HCEC 1CT (cell line): ENCODE measurements at places on chromosomes 12 and 14.

- DNase-seq: no peak
Observed at GRCh38 chr14:94654071-94654861, 42.1 kb downstream of the SERPINA3 start.

- DNase-seq: peak; percentile 62
Observed at GRCh38 chr12:47085815-47086252, 6.1 kb upstream of the AMIGO2 start.

- DNase-seq: peak; percentile 25
Observed at GRCh38 chr12:93146263-93146939, 217.3 kb upstream of the EEA1 start.

DNA sequence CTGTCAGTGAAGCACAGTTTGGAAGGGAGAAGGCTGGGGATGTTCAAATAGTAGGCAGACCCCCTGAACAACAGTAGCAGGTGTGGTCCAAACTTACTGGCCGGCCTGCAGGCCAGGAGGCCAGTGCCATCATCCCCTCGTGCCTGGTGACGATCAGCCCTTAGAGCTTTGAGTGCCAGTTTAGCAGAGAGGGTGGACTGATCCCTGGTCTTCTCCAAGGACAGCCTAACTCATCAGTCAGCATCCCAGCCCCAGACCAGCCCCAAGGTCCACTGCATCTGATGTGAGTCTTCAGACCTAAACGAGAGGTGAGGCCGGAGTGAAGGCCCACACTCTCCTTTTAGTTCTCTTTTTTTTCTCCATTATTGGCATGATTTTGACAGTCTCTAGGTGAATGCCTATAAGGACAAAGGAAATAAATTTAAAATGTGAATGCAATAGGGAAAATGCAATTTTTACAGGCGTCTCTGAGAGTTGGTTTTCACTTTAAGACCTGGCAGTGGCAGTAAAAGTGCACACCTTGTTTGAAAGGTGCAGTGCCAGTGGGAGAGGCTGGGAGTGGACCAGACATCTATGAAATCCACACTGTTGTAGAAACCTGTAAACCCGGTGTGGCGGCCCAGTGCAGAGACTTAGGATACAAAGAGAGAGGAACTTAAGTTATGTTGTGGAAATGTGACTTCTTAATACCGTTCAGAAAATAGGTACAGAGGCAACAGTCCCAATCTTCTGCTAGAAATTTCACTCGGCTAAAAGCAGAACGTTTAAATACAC is 311.2 kb downstream of the CACNA1C start:
- DNase-seq: no peak

DNA sequence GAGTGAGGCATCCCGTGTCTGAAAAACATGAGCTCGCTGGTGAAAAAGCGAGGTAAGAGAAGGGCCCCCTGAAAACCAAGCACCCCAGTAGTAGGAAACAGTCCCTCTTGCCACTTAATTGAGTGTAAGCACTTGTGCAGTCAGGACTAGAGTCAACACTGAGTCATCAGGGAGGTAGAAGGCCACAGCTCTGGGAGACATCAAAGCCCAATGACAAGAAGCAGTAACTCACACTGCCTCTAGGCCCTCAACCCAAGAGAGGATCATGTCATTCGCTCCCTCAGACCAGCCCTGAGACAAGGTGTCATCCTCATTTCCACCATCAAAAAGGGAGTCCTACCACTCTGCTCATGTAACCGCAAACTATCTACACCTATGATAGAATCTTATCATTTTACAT is 17.8 kb downstream of the POMT2 start:
- DNase-seq: peak; percentile 83

DNA sequence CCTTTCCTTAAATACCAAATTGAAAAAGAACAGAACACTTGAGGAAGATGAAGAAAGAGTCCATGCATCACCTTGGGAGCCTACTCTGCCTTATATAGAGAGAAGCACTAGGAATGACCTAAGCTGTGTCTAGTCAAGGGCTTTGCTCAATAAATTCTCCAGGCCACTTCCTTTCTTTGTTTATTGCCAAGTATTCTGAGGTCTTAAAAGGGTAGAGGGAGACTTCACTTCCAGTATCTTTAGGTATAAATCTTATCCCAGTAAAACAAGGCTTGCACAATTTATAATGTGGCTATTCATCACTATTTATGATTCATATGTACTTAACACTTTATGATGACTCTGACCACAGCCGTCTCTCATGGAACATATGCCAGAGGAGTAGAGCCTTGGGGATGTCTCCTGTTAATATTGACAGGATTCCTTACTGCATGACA is 85.1 kb upstream of the ARHGAP5 start:
- peak; percentile 100 for DNase-seq

DNA sequence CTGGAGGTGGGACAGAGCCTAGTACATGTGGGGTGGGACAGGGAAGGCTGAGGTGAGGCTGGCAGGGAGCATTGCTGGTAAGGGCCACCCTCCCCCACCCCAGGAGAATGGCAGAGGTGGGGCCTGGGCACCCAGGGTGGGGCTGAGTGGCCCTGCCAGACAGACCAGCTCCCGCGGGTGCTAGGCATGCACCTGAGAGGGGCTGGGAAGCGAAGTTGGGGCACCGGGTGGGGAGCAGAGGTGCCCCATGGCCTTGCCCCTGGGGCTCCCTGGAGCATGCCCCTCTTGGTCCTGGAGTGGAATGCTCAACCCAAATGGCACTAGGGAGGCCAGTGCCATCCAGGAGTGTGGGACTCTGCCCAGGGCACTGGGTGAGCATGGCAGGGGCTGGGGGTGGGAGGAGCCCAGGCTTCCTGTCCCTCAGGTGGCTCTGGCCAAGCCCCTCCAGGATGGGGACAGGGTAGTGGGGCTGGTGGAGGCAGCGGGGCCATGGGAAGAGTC is 1.3 kb downstream of the TNFAIP2 start:
- DNase-seq: no peak

DNA sequence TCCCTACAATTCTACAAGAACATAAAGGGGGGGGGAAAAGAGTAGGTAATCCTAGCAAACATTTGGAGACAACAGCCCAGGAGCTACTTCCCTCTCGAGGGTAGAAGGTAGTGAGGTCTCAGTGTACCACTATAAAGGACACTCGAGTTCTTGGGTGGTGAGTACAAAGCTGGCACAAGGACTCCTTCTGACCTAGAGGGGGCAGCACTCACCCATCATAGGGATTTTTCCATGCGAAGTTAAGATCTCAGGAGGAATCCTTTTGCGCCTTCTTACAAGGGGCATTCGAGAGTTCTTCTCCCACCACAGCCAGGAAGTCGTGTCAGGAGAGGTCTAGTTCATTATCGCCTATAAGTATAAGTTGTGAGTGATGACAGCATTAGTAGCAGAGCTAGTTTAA is 200.2 kb upstream of the RBM19 start:
- no peak for DNase-seq

DNA sequence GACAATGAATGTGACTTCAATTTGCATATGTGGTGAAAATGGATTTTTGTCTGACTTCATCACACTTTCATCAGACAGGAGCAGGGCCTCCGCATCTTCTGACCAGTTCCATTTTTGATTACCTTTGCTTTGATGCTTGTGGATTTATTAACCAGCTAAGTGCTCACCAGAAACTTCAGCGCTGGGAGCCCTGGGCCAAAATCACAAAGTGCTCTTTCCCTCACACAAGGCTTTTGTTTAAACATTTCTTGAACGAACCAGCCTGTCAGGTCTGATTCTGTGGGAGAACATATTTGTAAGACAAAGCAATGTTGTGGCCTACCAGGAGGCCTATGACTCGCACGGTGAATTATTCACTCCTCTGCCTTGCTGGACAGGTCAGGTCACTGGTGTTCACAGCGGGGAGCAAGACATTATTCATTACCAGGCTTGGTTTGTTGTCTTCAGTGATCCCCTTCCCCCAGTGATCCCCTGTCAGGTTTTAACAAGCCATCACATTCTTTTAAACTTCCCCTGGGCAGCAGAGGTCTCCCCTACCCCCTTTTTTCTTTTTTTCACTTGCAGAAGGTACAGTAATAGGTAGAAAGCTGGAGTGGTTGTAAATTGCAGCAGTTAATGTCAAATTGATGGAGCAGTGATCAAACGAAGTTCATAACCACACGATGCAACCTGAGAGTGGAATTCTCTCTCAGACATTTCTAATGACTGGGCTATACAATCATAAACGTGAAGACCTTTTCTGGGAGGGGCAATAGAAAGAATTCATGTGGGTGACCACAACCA is 167.5 kb upstream of the PRICKLE1 start:
- peak; percentile 84 for DNase-seq

GRCh38 chr12:64694130-64695040 is 64.8 kb downstream of the GNS start:
- no peak for DNase-seq

DNA sequence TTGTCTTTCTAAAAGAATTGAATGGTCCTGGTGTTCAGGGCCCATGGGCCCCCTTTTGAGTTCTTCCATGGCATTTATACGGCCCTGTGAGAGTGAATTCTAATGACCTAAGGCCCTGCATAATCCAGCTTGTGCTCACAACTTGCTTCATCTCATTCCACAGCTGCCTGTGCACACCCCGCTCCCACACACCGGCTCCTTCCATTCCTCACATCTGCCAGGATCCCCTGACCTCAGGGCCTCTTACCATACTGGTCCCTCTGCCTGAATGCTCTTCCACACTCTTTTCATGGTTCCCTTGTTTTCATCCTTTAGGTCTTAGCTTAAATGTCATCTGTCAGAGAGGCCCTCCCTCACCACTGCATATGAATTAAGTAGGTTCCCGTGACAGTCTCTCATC is 49.5 kb upstream of the EGLN3 start:
- DNase-seq: no peak

DNA sequence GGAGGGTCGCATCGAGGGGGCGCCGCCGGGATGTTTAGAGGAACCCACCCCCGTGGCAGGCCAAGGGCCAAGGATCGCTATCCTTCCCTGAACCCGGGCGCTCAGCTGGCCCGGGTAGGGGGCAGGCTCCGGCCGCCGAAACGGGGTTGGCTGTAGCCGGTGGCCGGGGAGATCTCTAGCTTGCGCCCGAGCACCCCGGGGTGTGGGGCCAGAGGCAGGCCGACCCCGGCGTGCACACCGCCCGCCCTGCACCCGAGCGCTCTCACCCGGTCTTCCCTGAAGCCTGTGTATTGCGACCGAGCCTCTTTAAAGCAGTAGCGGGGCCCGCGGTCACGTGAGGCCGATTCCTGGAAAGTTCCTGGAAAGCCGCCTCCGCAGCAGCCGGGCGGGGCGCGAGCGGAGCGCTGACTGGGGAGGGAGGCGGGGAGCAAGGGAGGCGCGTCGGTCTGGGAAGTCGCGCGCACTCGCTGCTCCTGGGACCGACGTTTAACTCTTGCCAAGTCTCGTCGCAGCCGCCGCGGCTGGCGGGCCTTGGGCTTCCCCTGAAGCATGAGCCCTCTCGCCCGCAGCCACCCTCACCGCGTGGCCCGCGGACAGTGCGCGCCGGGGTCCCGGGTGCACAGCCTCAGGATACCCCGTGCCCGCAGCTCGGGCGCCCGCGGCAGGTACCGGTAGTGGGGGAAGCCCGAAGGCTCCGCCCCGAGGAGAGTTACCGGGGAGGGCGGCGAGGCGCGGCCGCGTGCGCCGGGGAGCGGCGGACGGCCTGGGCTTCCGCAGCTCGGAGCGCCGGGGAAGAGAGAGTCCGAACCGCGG is 1.7 kb upstream of the SOCS2 start:
- peak; percentile 96 for DNase-seq

DNA sequence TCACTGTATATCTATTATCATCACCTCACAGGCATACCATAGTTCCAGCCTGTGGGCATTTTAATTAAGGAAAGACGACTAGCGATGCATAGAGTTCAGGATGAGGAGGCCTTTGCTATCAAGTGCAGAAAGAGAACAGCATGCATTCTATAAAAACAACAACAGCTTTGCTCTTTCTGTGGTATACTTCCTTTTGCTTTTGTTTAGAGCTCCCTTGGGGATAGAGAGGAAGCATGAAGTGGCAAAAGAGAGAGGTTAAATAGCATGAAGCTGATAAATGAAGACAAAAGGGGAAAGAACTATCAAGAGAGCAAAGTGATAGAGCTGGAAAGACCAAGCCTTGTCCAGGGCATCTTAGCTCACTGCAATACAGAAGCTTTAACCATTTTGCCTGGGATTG is 23.5 kb downstream of the IFNG-AS1 start:
- DNase-seq: no peak

DNA sequence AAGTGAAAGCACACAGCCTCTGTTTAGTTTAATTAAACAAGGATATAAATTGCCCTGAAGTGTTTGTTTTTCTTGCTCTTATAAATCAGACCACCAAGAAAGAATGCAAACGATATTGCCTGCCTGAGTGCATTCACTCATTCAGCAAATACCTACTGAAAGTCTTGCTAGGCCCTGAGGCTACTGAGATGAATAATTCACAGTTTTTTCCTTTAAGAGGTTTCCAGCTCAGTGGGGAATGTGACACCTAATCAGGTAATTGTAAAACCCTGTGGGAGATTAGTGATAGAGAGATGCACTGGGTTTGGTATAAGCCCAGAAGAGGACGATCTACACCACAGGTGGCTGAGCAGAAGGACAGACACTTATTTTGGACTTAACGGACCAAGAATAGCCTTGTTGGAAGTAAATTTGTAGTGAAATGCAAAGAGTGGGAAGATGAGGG is 151.4 kb downstream of the SLC35F4 start:
- DNase-seq: no peak

DNA sequence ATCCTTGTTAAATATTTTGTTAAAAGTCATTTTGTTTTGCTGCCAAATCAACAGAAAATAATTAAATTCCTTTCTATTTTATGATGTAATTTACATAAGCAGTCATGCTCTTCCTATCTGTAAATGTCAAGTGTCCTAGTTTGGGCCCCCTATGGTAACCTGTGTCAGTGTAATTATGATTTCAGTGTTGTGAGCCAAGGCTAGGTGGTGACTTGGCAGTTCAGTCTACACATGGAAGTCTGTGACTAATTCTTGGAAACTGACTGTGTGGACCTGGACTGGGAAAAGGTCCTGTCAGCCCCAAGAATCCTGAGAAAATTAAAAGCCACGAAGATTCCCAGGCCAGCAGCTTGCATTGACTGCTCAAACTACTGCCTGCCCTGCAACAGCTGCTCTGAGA is 371.0 kb downstream of the FUT8 start:
- DNase-seq: no peak

- DNase-seq: no peak
Observed at GRCh38 chr12:85457016-85457415, 177.0 kb downstream of the ALX1 start.

DNA sequence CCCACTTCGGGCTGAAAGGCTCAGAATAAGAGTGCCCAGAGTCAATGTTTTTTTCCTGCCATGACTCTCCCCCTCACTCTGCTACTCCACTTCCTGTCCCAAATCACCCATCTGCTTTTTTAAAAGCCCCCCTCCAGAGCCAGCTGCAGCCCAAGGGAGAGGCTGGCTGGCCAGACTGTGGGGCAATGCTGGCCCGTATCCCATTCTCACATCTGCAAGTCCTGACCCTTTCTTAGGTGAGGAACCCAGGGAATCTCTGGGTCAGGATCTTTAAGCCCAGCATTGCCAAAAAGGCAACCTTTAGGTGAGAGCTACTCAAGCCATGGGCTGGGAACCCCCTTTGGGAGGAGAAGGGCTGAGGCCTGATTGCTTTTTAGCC is 1.7 kb upstream of the ITGA5 start:
- DNase-seq: no peak
